ENCODE measurements at places on chromosomes 1 and 21.

DNA sequence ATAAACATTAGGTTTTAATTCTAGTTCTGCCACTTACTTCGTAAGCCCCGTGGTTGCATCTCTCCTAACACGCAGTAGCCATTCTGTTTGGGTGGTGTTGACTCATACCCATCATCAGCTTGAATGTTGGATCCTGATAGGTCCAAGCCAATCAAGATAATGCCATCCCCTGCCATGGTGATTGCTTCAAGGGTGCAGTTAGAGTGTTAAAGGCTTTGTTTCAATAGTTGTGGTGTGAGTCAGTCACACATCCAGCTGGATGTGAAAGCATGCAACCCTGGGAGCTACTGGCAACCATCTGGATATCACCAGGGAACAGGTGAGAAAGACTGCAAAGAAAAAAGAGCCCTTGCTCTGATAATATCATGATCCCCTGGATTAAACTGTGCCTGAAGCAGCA lies 69.1 kb downstream of the OMA1 start:
- no peak for DNase-seq

GRCh38 chr1:182671750-182672486 lies 12.5 kb downstream of the RGS8 start:
- no peak for DNase-seq

DNA sequence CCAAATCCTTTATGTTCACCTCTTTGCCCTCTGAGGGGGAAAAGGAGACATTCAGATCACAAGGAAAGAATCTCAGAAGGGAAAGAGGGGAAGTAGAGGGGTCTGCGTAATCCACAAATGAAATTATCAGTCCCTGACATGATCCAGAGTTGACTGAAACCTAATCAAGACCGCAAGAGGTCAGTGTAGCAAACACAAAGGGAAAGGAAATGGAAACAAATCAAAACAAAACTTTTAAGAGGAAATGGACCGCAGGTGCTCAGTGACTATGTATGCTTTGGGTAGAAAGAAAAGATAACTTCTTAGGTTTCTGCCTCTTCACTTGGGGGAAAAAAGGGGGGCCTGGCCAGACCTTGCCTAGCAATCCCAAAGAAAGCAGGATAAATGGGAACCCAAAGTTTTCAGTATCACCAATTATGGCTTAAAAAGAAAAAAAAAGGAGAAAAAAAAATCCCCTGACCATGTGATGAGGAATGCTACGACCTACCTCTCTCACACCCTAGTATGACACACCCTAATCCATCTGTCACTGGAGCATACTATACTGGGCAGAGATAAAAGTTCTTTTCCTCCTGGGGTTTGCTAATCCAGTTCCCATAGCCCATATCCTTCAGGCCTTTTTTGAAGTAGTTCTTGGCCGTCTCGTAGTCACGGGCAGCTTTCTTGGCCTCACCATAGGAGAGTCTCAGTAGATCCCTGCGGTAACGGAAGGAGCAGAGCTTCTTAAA lies 16.9 kb downstream of the CHRNB2 start:
- DNase-seq: no peak

DNA sequence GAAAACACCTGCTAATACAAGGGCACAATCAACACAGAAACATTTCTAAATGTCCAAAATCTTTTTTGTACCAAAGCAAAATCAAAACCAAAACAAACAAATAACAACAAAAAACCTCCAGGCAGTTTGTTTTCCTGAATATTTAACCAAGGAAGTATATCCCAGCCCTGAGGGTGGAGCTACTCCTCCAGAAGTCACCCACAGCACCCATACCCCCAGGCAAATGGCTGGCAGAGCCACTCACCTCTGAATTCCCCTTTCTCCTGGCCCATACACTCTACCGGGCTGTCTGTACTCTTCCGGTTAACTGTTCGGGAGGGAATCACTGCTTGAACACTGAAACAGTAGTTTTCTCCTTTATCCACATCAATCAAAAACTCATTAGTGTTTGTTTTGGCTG lies 9.5 kb downstream of the F3 start:
- no peak for DNase-seq

- DNase-seq: no peak
Observed at GRCh38 chr1:228875741-228876140, 140.5 kb downstream of the RHOU start.

DNA sequence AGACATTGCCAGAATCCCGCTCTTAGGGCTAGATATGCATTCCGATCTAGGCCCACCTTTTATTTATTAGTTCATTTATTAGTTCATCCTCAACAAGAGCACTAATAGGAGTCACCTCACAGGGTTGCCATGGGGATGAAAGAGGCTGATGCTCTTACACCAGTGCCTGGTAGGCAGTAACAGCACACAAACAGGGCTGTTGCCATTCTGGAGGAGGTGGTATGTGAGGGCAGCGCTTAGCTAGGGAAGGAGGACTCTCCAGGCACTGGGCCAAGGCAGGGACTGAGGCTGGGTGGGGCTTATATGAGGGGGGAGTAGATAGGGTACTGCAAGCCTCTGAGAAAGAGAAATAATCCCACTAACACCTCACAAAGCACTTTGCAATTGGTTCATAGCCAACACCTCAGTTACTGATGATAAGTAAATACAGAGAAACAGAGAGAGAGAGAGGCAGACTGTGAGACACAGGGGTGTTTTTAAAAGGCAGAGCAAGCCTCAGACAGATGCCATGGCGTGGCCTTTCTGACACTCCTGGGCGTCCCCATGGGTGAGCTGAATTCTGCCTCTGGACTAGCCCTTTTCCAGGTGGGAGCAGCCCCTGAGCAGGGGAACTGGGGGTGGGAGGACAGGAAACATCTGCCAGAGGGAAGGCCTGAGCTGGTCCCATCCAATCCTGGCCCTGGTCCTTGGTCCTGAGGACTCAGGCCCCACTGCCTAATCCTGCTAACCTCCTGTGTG lies 5.9 kb downstream of the FCGR2A start:
- DNase-seq: no peak

DNA sequence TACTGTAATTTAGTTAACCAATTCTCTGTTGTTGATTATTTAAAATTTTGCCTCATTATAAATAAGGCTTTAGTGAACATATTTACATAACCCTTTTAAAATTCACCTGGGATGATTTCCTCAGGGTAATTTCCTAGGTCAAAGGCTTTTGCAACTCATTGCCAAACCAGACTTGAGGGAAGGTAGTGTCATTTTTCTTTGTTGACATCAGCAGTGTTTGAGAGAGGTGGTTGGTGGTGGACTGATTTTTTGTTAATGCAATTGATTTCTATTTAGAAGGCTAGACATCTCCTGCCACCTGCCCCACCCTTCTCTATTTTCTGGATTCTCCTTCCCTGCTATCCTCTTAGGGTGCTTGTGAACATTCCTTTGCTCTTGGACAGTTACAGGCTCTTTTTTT lies 116.8 kb downstream of the HHAT start:
- no peak for DNase-seq

DNA sequence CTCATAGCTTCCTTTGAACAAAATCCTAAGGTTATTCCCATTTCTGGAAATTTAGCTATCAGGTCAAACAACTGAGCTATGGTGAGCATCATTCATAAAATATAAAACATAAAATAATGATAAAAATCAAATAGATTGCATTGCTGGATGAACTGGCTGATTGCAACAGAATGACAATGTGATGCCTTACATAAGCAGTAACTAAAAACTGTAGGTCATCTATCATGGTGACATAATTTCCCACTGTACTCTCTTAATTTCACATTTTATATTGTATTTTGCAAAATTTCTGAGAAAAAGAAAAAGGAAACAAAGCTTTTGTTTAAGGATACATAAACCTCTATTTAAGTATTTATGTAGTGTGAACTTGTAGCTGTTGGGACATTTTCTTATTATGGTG lies 4.6 kb downstream of the PTGER3 start:
- DNase-seq: no peak

- no peak for DNase-seq
Observed at GRCh38 chr1:25062621-25063255, 132.7 kb upstream of the RUNX3 start.

- no peak for DNase-seq
Observed at GRCh38 chr1:93658188-93658587, 23.4 kb downstream of the BCAR3 start.

DNA sequence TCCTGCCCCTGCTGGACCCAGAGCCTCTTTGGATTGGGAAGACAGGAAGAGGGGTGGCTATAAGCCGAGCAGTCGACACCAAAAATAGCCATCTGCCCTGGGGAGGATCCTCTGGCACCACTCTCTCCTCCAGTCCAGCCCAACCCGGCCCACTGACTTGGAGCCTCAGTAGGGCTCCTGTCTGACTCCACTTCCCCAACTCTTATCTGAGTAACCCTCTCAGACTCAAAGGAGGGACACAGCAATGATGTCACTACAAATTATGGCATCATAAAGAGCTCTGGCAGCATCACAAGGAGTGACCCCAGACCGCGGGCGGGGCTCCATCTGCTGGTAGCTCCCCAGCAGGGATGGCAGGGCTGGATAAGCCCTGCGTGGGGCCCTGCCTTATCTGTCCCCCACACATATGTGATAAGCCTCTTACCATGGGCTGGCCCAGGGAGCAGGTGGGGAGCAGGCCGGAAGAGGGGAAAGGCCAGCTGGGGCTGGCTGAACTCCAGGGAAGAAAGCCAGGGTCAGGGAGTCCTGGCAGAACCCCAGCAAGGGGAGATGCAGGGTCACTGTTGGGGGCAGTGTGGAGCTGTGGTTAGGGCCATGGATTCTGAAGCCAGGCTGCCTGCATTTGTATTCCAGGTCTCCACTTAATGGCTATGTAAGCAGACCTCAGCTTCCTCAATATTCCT lies 4.6 kb upstream of the SLC6A9 start:
- no peak for DNase-seq

GRCh38 chr1:15810073-15810472 lies 2.6 kb upstream of the UQCRHL start:
- DNase-seq: no peak

DNA sequence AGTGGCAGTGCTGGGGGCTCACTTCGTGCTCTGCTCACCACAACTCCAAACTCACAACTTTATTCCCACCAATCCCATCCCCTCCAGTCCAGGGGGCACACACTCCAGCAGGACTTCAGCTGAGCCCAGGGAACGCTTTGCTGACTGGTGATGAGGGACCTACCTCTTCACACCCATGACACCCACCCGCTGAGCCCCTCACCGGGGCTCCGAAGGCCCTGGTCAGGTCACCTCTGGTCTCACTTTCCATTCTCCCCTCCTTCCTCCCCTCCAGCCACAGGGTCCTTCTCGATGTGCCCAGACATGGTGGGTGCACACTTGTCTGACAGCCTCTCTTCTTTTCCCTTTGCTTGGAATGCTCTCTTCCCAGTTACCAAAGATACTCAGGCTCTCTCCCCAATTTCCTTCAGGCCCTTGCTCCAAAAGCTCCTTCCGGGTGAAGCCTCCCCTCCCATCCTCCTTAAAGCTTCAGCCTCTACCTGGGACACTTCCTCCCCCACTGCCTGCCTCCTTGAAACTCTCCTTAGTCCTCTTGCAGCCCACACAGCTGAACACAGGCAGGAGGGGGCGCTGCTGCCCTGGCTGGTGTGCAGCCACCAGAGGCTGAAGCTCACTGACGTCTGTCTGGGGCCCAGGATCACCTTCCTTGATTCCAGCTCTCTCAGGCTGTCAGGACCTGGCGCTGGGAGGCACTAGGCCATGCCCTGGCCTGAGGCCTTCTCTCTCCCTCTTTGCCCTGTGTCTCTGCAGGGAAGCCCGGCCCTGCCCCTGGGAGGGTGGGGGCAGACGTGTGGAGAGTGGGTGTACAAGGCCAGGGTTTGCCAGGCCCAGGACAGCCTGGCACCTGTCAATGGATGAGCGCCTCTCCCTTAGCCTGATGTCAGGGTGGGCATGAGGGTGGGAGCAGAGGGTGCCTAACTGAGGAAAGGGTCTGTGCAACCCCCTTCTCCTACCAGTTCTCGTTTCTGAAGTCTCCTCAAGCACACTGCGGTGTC lies 1.6 kb downstream of the KCNE1 start:
- DNase-seq: peak; percentile 37

GRCh38 chr1:20686883-20687725 lies 25.9 kb upstream of the DDOST start:
- no peak for DNase-seq

- no peak for DNase-seq
Observed at GRCh38 chr1:217067642-217068041, 344.4 kb upstream of the ESRRG start.

GRCh38 chr1:176450526-176450925 lies 12.4 kb upstream of the PAPPA2 start:
- DNase-seq: no peak

- DNase-seq: no peak
Observed at GRCh38 chr1:44557778-44558177, 116.5 kb downstream of the TMEM53 start.
